ENCODE measurements at places on chromosomes 7 and 10.

DNA sequence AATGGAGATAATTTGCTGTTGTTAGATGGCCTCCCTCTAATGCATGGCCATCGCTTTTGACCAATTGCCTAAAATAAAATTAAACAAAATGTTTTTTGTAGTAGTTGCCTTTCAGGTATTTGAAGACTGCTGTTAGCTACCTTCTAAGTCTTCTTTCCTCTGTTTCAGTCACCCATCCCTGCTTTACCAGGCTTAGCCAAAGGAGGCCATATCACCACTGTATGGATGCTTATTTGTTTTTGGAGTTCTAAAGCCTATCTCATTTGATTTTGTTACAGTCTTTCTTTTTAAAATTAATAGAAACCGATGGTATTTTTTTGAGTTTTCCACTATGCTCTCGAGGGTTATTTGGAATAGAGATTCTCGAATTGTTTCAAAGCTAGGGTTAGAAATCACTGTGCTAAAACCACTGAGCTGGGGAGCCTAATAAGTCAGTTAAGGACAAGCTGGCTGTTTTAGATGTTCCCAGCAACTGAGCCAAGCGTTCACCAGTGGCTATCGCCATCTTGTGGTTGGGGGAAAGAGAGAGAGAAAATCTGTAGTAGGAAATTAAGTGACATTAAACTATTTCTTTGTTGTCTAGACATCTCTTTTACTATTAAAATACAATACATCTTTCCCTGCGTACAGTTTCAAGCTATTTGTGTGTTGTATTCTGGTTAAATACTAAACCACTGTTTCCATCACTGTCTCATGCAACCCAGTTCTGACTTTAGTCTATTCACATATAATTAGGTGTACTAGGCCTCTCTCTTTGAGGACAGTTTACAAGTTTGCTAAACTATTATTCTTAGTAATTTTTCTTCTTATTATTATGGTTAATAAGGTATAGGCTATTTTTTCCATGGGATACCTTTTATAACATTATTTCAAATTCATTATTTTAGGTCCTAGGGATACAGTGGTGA is 52.2 kb downstream of the GPR158 start:
- peak; percentile 41 for DNase-seq

DNA sequence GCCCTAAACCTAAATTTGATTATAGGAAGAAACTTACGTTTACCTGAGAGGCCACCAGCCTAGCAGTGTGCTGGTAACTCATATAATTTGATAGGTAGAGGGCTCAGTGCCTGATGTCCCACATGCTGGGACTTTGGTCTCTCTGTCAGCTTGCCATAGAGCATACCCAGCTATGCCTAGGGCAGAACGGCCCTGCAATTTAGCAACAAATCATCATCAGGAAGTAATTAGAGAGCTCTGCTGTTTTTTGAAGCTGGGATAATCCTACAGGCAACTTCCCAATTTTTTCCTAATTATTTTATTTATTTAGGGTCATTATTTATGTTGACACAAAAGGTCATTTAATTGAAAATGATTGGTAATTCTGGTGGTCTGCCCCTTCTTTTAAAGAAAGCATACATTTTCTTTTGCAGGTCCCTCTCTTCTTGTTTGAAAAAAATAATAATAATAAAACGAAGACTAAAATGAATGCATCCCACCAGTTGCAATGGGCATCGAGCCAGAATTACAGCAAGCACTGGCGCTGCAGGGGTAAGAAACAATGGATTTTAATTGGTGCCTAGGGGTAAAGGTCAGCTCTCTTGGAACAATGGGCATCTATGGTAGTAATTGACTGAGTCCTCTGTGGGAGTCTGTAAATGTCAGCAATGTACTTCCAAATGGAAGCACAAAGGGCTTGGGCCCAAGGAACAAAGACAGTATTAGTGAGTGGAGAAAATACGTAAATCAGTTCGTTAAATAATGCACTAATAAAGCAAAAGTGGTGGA is 348.0 kb downstream of the SORCS1 start:
- DNase-seq, result no peak

GRCh38 chr7:127253281-127254162 is 781 bp upstream of the GRM8 start:
- DNase-seq, result peak; percentile 56

DNA sequence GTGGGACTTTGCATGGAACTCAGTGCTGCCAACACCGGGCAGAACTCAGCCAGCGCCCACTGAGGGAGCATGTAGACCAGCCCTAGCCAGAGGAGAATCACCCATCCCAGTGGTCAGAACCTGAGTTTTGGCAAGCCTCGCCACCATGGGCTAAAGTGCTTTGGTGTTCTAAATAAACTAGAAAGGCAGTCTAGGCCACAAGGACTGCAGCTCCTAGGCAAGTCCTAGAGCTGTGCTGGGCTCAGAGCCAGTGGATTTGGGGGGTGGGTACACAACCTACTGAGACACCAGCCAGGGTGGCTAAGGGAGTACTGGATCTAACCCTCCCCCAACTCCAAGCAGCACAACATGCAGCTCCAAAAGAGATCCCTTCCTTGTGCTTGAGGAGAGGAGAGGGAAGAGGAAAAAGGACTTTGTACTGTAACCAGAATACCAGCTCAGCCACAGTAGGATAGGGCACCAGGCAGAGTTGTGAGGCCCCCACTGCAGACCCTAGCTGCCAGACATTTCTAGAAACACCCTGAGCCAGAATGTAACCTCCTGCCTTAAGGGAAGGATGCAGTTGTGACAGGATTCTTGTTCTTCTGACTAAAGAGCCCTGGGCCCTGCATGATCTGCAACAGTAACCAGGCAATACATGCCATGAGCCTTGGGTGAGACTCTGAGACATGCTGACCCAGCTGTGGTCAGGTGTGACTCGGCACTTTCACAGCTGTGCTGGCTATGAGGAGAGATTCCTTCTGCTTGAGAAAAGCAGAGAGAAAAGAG is 24.4 kb downstream of the GSDME start:
- DNase-seq, result peak; percentile 80

- DNase-seq, result no peak
Measured at GRCh38 chr10:96560966-96561887, 25.6 kb downstream of the TM9SF3 start.

- DNase-seq, result no peak
Measured at GRCh38 chr7:70271617-70272081, 673.4 kb downstream of the AUTS2 start.

GRCh38 chr10:48799341-48800006 is 114.8 kb downstream of the WDFY4 start:
- no peak for DNase-seq

GRCh38 chr10:127343821-127344220 is 147.4 kb upstream of the INSYN2A start:
- no peak for DNase-seq

All from fibroblast of skin of back (primary cell).